ENCODE measurements at places on chromosomes 3 and 15. TPM values are rescaled to one million over a fixed set of nuclear protein-coding genes. Genes with fewer than 3 reads are reported as not detected.

Gene GABRB3
- total RNA-seq: 124 TPM

Gene CAMK1
- total RNA-seq: 56.1 TPM

Gene HHATL
- total RNA-seq: not detected

Gene MB21D2
- 61.9 TPM for total RNA-seq

Gene CCR2
- total RNA-seq: 0.31 TPM

Gene MYO5C
- total RNA-seq: 1.2 TPM

Gene C2CD4A
- 0.16 TPM for total RNA-seq

Gene GPR156
- total RNA-seq: 5.6 TPM

Gene PRR20G
- total RNA-seq: not detected

Gene RHOV
- 10.8 TPM for total RNA-seq

Gene PDZRN3
- 59.3 TPM for total RNA-seq

Gene GPR87
- not detected for total RNA-seq

Gene ROBO2
- total RNA-seq: 377 TPM

Gene C3orf49
- total RNA-seq: not detected

Gene CFAP92
- total RNA-seq: 2.2 TPM

Gene RBPMS2
- total RNA-seq: not detected

Gene TM4SF18
- total RNA-seq: 5.6 TPM

Gene IGDCC3
- total RNA-seq: 7.6 TPM

Gene LMOD3
- 0.16 TPM for total RNA-seq

Gene ZDHHC23
- total RNA-seq: 12.2 TPM

Gene DHX30
- 69.1 TPM for total RNA-seq

Gene DUOXA2
- not detected for total RNA-seq

Gene RTP3
- not detected for total RNA-seq

Gene PARP15
- total RNA-seq: not detected

Gene CAMK2N2
- total RNA-seq: 3.4 TPM

Gene NEK10
- total RNA-seq: 25.7 TPM

Gene LMCD1
- total RNA-seq: 2.2 TPM

Gene LARP6
- 21.5 TPM for total RNA-seq

Gene USP8
- 30.3 TPM for total RNA-seq

Gene EFCC1
- total RNA-seq: 0.94 TPM

Gene CLDN18
- not detected for total RNA-seq

Gene ARID3B
- 8.3 TPM for total RNA-seq

Gene TBC1D2B
- total RNA-seq: 12.3 TPM

Gene ZCWPW2
- total RNA-seq: 2.8 TPM

Gene INSYN1
- total RNA-seq: 30.1 TPM

Gene ITGB5
- total RNA-seq: 25.6 TPM

Gene HGD
- 1.1 TPM for total RNA-seq

Gene TBL1XR1
- total RNA-seq: 358 TPM

Gene GP9
- total RNA-seq: not detected

Gene FLNB
- total RNA-seq: 27.6 TPM

Gene RASL12
- total RNA-seq: 1.4 TPM

Gene KBTBD13
- not detected for total RNA-seq
